ENCODE measurements at places on chromosomes 5 and 9. TPM values are rescaled to one million over a fixed set of nuclear protein-coding genes. Genes with fewer than 3 reads are reported as not detected.

The LEAP2 gene
- total RNA-seq: not detected

The DAB2 gene
- 29.2 TPM for total RNA-seq

The TOR2A gene
- 7.0 TPM for total RNA-seq

The AFAP1L1 gene
- total RNA-seq: 48.9 TPM

The IFNA10 gene
- not detected for total RNA-seq

The BTNL3 gene
- total RNA-seq: not detected

DNA sequence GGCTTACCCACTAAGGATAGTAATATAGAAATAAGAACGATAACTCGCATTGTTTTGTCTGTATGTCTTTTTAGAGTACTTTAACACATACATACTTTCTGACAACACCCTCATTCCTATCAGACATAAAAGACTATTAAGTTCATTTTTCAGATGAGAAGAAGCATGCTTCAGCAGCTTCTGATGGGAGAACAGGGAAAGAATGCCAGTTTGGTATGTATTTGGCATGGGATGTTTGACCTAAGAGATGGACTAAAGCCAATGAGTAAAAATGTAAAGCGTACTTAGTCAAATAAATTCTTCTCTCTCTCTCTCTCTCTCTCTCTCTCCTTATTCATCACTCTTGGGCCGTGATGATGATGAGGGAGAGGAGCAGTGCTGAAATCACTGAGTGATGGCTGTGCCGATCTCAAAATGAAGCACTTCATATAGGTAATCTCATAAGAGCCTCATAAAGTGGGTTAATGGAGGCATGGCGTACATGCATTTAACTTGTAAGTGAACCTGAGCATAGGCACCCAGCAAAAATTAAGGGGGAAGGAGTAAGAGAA is 71.5 kb downstream of the SLIT3 start:
- DNase-seq: no peak

DNA sequence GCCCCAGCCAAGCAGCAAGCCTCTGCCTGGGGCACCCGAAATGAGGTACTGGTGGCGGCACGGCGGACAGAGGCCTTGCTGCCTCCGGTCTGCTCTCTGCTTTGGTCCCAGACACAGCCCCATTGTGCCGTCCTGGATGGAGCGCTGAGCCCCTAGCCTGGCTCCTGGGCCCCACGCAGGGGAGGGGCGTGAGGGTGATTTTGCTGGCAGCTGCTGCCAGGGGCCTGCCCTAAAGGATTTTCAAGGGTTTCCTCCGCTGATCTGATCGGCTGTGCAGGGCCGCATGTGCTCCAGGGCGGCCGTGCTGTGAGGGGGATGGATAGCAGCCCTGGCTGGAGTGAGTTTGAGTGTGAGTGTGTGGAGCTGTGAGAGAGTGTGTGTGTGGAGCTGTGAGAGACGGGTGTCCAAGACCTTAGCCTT is 1.3 kb downstream of the GPSM1 start:
- DNase-seq: no peak

- no peak for DNase-seq
Observed at GRCh38 chr5:160479926-160480325, 58.3 kb downstream of the PTTG1 start.

DNA sequence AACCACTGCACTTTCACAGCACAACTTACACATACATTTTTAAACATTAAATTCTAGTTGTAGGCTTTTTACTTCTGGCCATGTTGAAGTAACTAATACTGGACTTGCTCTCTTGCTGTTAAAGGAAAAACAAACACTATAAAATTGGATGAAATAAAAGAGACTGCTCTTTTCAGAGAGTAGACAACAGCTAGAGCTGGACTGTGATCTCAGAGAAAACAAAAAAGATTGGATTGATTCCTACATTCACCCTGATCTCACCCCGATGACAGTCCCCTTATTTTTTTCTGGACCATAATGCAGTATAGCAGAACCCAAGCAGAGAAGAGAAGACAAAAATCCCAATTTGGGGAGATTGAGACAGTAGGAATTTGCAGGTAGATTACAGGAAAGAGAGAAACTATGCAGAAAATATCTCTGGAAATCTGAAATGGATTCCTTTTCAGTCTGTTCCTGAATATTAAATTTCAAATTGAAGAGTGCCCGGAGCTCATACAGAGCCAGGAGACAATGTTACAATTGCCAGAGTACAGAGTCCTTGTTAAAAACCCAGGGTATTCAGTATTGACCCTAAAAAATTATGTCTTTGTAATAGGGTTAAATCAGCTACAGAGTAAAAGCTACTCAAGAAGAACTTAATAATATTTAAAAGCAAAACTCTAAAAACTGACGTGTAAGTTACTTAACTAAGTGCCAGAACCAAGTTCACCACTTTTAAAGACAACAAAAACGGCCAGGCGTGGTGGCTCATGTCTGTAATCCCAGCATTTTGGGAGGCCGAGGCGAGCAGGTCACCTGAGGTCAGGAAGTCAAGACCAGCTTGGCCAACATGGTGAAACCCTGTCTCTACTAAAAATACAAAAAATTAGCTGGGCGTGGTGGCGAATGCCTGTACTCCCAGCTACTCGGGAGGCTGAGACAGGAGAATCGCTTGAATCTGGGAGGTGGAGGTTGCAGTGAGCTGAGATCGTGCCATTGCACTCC is 208.6 kb downstream of the MPDZ start:
- DNase-seq: no peak

GRCh38 chr5:114237766-114238165 is 124.1 kb upstream of the KCNN2 start:
- DNase-seq: no peak

DNA sequence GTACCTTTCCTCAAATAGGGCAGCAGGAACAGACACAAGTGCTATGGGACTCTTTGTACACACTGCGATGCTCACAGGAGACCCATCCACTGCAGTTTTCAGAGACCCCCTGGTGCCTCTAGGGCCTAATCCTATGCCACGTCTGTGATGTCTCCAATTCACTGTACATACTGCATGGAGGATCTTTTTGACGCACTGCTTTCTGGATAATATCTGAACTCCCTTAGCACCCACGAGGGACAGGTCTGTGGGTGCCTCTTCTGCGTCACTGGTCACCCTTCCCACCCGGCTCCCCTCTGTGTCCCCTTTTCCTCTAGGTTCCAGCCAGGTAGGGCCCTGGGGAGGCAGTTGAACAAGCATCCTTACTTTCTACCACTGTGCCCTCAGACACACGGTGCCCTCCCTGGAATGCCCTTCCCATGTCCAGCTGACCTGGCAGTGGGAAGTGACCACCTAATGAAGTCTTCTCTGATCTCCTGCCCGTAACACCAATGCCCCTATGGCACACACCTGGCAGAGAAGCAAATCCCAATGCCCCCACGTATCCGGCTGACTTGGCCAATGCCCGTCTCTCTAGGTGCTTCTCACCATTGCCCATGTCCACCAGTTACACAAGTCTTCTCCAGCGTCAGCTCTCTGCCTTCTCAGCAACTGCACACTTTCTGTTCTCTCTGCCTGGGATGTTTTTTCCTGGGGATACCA is 41.5 kb downstream of the FOXI1 start:
- DNase-seq: peak; percentile 54

GRCh38 chr5:88882276-88883038 is 527 bp downstream of the MEF2C start:
- no peak for DNase-seq

DNA sequence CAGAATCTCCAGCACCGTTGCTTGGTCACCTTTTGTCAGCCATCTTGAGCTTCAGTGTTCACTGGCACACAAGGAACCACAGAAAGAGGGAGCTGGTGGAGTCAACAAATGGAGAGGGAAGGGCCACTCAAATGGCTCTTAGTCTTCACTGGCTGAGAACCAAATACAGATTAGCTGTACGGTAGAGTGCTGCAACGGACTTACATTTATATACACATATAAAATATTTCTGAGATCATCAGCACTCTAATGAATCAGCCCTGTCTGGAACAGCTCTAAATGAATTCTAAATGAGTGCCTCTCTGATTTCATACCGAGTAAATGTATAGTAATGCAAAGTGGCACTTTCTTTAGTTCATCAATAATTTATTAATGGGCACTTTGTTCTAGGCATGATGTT is 24.8 kb downstream of the KCTD16 start:
- no peak for DNase-seq

DNA sequence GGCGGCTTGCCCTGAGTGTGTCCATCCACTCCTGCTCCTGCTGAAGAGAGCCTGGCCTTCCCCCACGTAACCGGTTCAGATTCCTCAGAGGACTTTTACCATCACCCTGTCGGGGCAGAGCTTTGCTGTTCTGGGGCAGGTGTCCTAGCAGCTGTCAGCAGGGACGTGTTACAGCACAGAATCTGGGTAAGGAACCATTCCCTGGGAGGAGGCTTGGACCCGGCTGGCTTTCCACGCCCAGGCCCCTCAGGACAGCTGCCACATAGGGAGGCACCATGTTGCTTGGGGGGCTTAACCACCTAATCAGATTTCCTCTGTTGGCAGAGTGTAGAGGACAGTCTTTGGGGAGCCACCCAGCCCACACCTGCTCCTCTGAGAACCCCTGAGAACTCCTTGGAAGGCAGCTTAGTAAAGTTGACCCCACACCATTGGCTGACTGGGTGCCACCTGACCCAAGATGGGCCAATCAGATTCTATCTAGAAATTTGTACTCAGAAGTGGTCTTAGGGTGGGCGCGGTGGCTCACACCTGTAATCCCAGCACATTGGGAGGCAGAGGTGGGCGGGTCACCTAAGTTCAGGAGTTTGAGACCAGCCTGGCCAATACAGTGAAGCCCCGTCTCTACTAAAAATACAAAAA is 23.3 kb upstream of the EEIG1 start:
- DNase-seq: no peak

DNA sequence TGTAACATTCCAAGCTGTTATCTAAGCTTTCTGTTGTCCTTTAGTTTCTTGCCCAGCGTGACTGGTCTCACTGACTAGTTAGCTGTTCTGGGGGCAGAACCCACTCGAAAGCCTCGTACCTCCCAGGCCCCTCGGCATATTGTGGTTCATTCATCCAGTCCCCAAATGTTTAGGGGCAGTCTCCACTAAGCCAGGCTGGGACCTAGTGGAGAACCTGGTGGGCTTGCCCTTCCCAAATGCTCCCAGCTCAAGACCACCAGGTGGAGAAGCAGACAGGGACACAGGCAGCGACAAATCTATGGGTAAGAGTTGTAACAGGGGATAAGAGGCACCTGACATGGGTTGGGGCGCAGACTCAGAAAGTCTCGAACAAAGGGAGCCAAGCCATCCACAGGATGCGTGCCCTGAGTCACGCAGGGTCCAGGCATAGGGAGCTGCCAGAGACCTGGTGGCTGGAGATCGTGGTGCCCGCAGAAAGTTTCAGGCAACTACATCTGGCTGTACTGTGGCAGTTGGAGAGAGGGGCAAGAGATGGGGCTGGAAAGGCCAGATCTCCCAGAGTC is 851 bp upstream of the EEIG1 start:
- no peak for DNase-seq

- no peak for DNase-seq
Observed at GRCh38 chr9:14133394-14133793, 180.5 kb downstream of the NFIB start.

DNA sequence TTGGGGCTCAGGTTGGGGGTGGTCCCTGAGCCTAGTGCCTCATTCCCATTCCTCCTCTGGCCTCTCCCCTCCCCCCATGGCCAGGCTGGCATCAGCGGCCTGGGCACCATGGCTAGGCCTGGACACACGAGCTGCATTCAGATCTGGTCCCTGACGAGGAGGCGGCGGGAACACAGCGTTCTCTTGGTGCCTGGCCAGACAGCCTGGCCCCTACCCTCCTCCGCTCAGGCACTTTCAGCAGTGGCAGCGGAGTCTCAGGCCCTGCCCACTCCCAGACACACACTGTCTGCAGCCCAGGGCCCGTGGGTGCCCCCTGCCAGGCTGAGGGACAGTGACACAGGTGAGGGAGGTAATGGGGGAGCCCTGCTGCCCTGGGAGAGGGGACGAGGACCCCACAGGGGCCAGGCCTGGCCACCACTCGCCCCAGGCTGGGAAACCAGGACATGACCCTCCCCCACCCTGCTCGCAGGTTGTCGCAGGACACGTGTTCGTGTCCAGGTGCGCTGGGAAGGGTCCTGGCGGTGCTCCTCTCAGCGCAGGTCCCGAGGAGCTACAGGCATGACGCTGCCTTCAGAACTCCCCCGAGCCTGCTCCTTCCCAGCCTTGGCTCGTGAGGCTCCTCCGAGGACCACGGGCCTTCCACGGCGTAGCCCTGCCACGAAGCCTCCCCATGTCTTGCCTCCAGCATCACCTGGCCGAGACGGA is 19.9 kb upstream of the UBAC1 start:
- no peak for DNase-seq

DNA sequence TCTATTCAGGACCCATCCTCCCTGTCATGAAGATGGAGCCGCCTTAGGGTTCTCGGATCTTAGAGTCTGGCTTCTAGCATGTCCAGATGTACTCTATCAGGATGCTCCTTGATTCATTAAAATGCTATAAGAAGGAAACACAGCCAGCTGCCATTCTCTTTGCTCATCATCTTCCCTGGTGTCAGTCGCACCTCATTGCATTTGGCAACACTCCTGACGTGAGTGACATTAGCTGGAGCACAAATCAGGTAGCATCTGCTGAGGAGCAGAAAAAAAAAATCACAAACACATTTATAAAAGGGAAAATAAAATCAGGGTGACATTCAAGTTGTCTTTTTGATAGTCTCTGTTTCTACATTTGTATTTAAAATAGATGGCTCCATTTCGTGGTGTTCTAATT is 226.1 kb upstream of the NMUR2 start:
- DNase-seq: no peak

DNA sequence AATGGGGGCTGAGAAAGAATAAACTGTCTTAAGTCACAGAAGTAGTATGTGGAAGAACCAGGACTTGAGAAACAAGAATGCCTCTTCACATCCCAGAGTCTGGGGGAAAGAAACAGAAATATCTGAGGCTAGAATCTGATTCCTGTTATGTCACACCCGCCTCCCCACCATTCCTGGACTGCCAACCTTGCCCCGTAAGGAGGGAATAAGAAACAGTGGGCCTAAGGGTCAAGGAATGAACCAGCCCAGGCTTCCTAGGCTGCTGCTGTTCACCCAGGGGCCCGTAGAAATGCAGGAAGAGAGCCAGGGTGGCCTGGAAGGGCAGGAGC is 4.3 kb downstream of the PCDH1 start:
- DNase-seq: no peak

GRCh38 chr5:95725071-95725820 is 5.9 kb upstream of the RHOBTB3 start:
- no peak for DNase-seq

All from right atrium auricular region (tissue), 2 donors.